Type B pancreatic cell (in vitro differentiated cells): ENCODE measurements at places on chromosomes 6 and 20. TPM values are rescaled to one million over a fixed set of nuclear protein-coding genes. Genes with fewer than 3 reads are reported as not detected.

BEND3 gene
- 9.6 and 14.4 TPM in 2 replicates for total RNA-seq

SLPI gene
- 35.7 and 73.6 TPM in 2 replicates for total RNA-seq

SLC25A27 gene
- 8.7 and 18.1 TPM in 2 replicates for total RNA-seq

OXT gene
- total RNA-seq = 1.2 TPM in 1 of 2 replicates, not detected in the other

CPNE5 gene
- 0.14 and 0.72 TPM in 2 replicates for total RNA-seq

MUCL3 gene
- 0.31 and 3.5 TPM in 2 replicates for total RNA-seq

PARD6B gene
- 27.7 and 50.0 TPM in 2 replicates for total RNA-seq

MLN gene
- 0.65 and 4.6 TPM in 2 replicates for total RNA-seq

JPH2 gene
- 4.9 and 17.3 TPM in 2 replicates for total RNA-seq

DEFB125 gene
- total RNA-seq = not detected in 2 replicates

COL12A1 gene
- 6.9 and 21.5 TPM in 2 replicates for total RNA-seq

TP53TG5 gene
- 0.57 TPM in 1 of 2 replicates, not detected in the other for total RNA-seq

APCDD1L gene
- total RNA-seq = 0.26 and 0.53 TPM in 2 replicates

SLC22A2 gene
- not detected in 2 replicates for total RNA-seq

EPHA7 gene
- total RNA-seq = 22.7 and 48.9 TPM in 2 replicates

- no peak for DNase-seq
These were observed 43.5 kb downstream of the HFE start for GRCh38 chr6:26130581-26131249.

DNA sequence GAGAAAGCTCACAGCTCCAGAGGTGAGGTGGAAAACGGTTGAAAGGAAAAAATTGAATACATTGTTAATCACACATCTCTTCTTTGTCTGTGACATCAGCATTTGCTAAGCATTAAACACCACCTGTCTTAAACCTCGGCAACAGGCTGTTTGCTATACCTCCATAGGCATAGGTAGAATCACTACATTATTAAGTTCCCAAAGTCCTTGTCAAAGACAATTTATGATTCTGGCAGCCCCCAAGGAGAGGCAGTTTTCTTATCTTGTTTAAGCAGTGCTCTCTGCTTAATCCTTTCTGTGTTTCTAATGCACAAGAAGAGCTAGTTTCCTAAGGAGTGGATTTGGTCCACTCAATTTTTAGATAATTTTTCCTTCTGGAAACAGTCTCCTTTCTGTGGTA lies 249.7 kb downstream of the NKAIN2 start:
- DNase-seq = no peak

DNA sequence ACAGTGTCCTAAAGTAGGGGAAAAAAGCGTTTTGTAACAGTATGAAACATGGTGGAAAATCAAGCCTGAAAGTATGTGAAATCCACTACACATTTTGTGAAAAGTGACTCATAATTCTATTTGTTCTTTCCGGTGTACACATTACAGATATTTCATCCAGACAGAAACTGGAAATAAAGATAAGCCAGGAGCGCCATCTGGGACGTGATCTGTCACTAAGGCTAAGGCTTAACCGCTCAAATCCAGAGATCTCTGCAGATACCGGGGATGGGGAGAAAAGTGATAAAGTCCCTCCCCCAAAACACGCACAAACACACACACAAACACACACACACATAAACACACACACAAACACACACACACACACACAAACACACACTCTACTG lies 26.6 kb upstream of the SRSF6 start:
- no peak for DNase-seq

- no peak for DNase-seq
These were observed 326.3 kb downstream of the UBE3D start for GRCh38 chr6:82739303-82739702.

GRCh38 chr6:132813173-132813856 lies 1.1 kb upstream of the RPS12 start:
- no peak for DNase-seq

DNA sequence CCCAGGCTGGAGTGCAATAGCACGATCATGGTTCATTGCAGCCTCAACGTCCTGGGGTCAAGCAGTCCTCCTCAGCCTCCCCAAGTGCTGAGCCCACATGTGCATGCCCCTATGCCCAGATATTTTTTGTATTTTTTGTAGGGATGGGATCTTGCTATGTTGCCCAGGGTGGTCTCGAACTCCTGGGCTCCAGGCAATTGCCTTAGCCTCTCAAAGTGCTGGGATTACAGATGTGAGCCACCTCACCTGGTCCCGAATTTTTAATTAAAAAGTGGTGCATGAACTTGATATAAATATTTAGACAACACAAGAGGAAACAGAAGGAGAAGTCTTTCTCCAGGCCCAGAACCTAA lies 7.1 kb upstream of the RNF114 start:
- no peak for DNase-seq

- DNase-seq = no peak
These were observed 146.9 kb upstream of the SGK1 start for GRCh38 chr6:134464690-134465411.

GRCh38 chr6:111769365-111770152 lies 103.7 kb downstream of the FYN start:
- DNase-seq = no peak

DNA sequence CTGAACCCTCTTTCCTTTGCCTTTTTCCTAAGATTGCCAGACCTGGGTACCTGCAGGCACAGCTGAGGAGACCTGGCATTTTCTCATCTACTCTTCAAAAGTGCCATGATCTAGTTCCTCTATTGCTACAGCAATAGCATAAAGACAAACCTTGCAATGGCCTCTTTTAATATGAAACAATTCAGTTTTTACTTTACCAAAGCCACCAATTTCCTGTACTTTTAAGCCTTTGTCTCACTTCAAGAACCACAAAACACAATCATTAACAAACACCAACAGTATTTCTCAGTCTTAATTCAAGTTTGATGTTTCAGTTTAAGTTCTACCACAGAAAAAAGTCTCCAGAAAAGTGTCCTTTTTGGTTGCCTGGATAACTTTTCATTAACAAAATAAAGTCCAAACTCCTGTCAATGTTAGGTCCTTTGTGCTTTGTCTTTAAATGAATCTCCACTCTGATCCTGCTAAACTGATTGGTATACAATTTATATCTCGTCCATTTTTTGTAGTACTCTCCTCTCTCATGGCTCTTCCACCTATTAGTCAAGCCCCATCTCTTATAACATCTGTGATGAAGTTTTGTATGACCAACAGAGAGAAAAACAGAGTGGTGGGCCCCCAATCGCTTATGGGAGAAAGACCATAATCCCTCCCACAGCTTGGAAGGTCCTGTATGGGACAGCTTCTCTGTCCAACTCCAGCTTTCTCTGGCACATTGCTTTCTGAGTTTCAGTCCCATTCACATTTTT lies 50.5 kb upstream of the THEMIS start:
- DNase-seq = no peak

DNA sequence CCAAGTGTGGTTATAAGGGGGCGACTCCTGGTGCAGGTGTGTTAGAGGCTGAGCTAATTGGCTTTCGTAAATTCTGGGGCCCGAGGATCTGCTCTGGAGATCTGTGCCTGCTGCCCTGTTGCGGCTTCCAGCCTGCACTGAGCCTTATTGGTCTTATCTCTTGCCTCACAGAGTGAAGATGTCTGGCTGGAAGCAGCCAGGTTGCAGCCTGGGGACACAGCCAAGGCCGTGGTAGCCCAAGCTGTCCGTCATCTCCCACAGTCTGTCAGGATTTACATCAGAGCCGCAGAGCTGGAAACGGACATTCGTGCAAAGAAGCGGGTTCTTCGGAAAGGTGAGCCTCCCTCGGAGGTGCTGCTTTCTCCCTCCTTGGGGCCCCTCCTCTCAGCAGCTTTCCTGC lies 20.0 kb downstream of the PRPF6 start:
- DNase-seq = no peak

DNA sequence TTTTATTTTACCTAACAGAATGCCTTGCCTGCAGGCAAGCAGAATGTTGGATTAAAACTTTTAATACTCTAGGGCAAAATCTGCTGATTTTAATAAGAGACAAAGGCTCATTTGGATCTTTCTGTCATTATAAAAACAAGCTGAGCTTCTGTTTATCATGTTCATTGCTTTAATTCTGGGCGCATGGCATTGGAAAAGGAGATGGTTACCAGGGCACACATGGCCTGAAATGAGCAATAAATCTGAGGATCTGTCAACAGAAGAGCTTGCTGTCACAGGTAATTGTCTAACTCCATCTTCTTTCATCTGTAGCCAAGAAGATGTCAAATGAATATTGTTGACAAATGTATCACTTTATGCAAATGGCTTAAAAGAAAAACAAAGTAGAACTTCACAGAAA lies 439.6 kb downstream of the DOK5 start:
- no peak for DNase-seq

- DNase-seq = no peak
These were observed 521 bp downstream of the CDK5RAP1 start for GRCh38 chr20:33400812-33401183.

- DNase-seq = no peak
These were observed 61.2 kb upstream of the RNF217 start for GRCh38 chr6:124901084-124901483.

DNA sequence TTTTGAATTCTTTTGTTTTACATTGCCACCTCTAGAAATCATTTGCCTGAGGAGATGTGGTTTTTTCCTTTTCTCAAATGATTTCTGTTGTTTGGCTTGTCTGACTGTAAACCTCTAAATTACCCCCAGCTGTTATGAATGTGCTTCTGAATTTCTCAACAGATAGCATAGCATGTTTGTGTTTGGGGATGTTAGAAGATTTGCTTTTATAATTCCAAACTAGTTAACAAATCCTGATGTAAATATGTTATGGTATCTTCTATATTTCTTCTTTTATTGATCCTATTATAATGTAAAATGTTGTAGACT lies 31.6 kb upstream of the EZR start:
- no peak for DNase-seq

DNA sequence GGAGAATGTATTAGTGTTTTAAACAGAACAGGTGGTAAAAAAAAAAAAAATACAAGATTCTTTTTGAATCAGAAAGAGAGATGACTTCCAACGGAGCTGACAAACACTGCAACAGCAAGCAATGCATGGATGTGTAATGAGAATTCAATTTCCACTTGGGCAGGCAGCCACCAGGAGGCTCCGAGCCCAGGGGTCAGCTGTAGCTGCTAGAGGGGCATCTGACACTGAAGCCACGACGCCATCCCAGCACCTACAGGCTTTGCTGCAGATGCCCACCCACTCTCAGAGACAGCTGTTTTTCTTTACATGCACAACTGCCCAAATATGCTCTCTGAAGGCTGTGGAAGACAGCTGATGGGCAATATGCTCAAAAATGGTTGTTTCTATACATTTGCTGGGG lies 75.4 kb downstream of the ELOVL5 start:
- DNase-seq = no peak

- no peak for DNase-seq
These were observed 161.1 kb downstream of the FARS2 start for GRCh38 chr6:5422321-5422915.

GRCh38 chr6:87714093-87714842 lies 12.2 kb upstream of the AKIRIN2 start:
- no peak for DNase-seq

DNA sequence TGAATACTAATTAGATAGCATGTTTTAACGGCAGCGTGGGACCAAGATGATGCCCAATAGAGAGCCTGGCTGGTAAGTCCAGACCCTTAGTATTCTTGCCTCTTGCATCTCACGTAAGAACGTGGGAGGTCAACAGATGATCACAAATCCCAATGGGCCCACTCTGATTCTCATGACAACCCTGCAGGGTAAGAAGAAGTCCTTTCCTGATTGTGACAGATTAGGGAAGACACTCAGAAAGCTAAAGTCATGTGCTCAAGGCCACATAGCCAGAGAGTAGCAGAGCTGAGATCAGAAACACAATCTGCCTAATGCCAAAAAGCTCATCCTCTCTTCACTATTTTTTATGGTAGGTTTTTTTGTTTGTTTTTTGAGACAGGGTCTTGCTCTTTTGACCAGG lies 103.8 kb downstream of the RALGAPA2 start:
- DNase-seq = no peak

GRCh38 chr6:2385471-2385983 lies 140.1 kb upstream of the GMDS start:
- DNase-seq = no peak

DNA sequence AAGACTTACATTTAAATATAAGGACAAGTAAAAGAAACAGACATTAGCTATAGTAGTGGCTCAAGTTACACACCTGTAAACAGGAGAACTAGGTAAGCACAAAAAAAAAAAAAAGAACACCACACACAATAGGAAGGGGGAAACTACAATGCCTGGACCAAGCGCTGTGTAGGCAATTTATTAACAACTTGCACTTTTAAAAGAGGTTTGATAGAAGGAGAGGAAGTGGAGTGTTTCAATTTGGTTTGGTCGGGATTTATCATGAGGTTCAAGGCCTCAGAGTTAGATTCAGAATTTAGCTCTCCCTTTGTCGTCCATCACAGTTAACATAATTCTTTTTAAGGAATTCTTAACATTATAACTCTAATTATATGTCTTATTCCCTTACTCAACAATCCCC lies 1.1 kb upstream of the USP49 start:
- no peak for DNase-seq
